Fibroblast of mammary gland (primary cell): ENCODE measurements at places on chromosomes 6 and 20.

GRCh38 chr20:33649201-33649681 lies 12.9 kb upstream of the C20orf144 start:
- peak; percentile 33 for DNase-seq

GRCh38 chr6:97175806-97176205 lies 107.2 kb downstream of the MMS22L start:
- peak; percentile 7 for DNase-seq

DNA sequence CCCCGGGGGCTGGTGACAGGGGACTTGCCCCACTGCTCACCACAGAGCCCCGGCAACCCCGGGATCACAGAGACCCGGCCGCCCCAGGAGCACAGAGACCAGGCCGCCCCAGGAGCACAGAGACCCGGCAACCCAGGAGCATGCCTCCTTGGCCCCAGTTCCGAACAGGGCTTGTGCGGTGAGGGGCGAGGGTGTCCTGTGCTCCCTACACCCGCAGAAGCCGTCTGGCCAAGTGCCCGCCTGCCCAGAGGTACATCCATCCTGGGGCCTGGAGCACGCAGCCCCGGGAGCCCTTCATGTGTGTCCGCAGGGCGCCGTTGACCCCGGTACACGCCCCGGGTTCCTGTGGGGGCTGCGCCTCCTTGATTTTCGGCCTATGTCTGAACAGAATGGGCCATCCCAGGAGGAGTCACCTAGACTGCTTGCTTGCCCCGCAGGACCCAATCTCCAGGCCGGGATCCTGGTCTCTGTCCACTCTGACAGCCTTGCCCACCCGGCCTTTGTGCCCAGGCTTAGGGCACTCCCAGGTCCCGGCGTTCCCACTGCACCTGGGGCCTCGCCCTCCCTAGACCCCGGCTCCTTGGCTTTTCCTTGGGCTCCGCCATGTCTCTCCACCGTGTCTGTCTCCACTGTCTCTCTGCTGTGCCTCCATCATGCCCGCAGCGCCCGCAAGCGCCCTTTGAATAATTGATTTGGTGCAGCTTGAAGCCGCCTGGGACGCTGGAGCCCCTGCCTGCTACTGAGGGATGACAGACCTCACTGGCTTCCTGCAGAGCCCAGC lies 219.8 kb downstream of the ERMARD start:
- DNase-seq = no peak

DNA sequence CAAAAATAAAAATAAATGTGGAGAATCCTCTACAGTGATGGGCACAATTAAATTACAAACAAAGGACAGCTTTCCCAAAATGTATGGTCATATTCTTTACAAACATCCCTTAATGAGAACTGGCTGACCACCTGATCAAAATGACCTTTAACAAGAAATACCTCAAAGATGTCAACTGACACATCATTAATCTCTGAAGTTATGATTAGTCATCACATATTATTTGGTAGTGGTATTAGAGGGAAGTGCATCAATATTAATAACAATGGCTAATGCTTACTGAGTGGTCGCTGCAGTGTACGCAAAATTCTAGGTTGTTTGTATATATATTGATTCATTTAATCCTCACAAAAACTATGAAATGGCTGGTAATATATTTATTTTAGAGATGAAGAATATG lies 340.6 kb downstream of the GJA1 start:
- no peak for DNase-seq

- peak; percentile 59 for DNase-seq
These were observed 179.8 kb downstream of the TASP1 start for GRCh38 chr20:13458860-13459451.

DNA sequence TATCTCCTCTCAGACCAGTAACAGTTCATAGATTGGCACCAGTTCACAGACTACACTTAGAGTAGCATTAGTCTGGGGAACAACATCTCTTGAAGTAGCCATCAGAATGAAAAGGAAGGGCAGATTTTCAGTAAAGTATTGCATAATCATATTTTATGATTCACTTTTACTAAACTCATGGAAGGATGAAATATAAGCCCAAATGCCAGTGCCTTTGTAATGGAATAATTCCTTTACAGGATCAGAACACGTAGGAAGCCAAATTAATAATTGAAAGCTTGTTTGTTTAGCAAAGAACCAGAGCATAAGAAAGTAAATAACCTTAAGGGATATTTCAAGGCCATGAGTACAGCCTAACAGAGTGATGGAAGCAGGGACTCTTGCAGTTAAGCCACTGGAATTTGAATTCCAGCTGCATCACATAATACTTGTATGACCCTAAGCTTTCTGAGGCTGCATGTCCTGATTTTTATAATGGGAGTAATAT lies 11.4 kb upstream of the LOC128125822 start:
- peak; percentile 60 for DNase-seq

- no peak for DNase-seq
These were observed 75.8 kb upstream of the AFDN start for GRCh38 chr6:167750956-167751358.

DNA sequence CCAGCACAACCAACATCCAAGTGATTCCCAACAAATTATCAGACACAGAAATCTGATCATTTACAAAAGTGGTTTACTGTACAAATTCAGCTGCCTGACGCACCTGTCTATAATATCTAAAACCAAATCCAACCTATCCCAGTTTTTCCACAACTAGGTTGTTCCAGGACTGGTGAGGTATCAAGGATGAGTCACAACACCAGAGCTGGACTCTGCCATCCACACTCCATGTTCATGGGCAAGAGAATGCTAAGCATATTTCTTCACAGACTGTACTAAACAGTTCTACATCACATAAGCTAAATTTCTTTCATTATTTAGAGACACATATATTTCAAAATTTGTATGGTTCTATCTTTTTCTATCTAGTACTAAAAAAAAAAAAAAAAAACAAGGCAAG lies 141.6 kb downstream of the BTBD9 start:
- DNase-seq = peak; percentile 35

DNA sequence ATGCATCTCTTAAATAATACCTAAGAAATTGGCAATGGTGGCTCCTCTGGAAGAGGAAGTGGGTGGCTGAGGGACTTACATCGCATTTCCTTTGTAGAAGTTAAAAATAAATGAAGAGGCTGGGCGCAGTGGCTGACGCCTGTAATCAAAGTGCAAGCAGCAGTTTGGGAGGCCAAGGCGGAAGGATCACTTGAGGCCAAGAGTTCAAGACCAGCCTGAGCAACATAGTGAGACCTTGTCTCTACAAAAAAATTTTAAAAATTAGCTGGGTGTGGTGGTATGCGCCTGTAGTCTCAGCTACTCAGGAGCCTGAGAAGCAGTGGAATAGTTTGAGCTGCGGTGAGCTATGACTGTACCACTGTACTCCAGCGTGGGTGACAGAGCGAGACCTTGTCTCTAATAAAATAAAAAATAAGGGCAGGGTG lies 12.2 kb upstream of the NCOA3 start:
- DNase-seq = no peak

- DNase-seq = no peak
These were observed 78.3 kb downstream of the MAP7 start for GRCh38 chr6:136471922-136472321.

DNA sequence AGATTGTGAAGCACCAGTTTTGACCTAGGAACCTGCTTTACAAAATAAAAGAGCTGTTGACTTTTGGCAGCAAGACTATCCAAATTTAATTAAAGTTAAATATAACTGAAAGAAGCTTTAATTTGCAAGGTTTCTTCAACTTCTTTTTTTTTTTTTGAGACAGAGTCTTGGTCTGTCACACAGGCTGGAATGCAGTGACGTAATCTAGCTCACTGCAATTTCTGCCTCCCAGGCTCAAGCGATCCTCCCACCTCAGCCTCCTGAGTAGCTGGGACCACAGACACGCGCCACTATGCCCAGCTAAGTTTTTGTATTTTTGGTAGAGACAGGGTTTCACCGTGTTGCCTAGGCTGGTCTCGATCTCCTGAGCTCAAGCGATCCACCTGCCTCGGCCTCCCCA lies 13.7 kb upstream of the CSE1L start:
- no peak for DNase-seq

DNA sequence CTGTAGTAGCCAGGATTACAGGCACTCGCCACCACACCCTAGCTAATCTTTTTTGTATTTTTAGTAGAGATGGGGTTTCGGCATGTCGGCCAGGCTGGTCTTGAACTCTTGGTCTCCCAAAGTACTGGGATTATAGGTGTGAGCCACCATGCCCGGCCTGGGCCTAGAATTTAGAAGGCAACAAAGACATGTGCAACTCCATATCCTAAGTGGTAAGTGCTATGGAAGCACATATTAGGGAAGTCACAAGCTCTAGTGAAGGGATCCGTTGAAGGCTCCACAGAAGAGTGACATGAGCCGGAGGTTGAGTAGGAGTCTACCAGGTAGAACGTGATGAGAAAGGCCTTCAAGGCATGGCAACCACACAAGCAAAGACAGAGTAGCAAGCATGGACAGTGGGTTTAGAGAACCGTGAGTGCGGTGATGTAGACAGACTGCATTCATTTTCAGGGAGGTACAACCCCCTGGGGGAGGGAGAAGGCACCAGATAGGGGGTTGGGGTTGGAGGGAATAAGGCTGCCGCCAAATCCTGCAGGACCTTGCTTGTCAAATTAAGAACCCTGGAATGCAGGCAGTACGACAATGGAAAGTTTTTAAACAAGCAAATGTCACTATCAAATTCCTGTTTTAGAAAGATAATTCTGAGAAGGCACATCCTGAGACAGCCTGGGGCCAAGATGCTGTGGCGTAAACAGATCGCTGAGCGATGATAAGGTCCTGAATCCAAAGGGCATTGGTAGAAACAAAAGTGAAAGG lies 50.2 kb downstream of the ARHGAP18 start:
- no peak for DNase-seq

DNA sequence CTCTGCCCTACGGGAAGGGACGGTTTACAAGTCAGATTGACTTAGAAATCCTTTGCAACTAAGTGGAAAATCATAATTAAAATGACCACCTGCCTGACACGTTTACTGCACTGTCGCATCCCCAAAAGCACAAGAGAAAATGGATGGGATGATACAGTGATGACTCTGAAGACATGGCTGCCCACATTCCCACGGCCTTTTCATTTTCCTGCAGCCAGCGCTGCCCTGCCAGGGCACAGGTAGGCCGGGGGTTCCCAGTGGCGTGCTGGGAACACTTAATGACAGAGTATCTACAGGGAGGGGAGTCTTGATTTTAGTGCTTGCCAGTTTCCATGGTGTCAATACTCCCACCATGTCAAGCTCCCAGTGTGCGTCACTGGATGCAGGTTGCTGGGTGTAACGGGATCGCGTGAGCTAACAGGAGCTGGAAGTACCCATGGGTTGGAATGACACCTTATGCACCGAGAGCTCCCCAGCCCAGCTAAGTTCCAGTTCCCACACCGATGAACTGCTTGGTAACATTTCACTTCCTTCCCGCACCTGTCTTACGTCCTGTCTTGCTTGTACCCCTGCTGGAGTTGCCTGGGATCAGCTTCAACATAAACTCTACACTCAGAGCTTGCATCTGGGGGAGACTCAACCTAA lies 129.0 kb downstream of the ANKRD60 start:
- DNase-seq = no peak

DNA sequence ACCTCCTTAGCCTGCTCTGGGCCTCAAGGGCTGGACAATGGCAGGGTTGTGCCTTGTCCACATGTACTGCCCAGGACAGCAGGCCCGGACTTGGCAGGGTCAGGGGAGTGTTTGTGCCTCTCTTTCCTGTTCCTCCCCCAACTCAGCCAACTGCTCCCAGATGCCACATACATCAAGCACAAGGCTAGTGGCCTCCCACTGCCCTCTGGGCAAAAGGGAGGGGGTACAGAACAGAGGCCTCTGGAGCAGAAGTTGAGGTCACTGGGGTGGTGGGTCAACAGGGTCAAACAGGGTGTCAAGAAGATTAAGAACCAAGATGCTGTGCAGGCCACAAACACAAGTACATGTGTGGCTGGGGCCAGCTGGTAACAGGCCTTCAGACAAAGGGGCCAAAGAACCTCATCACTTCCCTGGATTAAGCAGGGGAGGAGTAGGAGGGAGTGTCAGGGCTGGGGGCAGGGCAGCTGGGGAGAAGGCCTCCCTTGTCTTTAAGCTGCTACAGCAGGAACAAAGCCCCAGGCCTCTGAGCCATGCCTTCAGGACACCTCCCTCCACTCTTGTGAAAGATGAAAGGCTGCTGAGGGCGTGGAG lies 36.0 kb downstream of the KCNK5 start:
- no peak for DNase-seq

DNA sequence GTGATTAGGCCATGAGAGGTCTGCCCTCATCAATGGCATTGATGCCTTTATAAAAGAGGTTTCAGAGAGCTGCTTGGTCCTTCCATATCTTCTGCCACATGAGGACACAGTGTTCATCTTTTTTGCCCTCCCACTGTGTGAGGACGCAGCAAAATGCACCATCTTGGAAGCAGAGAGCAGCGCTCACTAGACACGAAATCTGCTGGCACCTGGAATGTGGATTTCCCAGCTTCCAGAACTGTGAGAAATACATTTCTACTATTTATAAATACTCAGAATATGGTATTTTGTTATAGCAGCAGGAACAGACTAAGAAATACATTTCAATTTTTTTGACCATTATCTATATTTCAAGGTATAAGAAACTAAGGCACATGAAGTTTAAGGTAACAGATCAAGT lies 24.9 kb downstream of the SLC35F1 start:
- no peak for DNase-seq

- DNase-seq = no peak
These were observed 1.0 kb downstream of the RALGAPA2 start for GRCh38 chr20:20711413-20711812.

GRCh38 chr6:42522942-42523814 lies 40.7 kb upstream of the UBR2 start:
- DNase-seq = peak; percentile 28

- no peak for DNase-seq
These were observed 27.0 kb upstream of the SLA2 start for GRCh38 chr20:36672991-36673390.

- peak; percentile 66 for DNase-seq
These were observed 149.0 kb upstream of the SGK1 start for GRCh38 chr6:134466771-134467525.

DNA sequence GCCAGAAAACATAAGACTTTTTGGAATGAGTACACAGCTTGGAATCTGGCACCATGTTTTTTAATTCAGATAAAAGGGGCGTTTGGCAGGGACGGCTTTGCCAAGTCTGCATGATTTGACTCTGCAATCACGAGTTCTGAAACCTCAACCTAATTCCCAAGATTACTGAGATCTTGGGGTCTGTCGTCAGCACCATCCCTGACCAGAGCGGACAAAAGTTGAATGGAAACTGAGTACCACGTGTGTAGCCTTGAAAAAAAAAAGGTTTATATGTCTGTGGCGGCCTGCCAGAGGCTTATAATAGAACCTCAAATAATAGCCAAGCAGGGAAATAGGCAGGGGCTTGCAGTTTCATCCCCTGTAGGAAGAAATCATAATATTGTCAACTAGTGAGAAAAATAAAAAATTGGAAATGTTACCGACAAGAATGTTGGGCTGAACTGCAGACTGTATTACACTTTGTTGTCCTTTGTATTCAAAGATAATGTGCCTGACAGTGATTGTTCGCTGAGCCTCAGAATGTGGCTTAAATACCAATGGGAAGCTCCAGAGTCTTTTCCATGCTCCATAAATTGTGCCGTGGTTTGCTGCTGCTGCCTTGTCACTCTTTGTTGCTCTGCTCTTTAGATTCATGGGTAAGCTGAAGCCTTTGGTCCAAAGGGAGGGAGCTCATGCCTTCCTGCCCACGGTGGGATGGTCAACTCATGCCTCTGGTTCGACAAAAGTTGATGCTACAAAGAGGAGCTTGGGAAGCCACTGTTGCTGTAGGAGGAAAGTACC lies 118.8 kb upstream of the ARID1B start:
- peak; percentile 75 for DNase-seq
